ENCODE measurements at places on chromosomes 12 and 14.

- no peak for DNase-seq
Measured at GRCh38 chr12:109613649-109614455, 40.3 kb downstream of the MVK start.

DNA sequence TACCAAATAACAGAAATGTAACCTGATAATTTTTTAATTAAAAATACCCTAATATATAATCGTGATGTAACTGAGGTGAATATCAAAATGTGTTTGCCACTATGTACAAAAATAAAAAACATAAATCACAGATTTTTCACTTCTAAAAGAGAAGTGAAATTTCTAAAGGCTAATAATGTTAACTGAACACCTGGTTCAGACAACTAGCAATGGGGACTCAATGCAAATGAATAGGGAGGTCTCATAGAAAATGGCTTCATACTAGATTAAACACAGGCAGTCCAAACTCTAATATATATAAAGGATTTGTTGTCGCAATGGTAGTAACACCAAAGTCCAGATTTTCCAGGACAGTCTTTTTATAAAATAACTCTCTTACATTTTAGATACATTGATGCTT lies 365.4 kb upstream of the ATP2B1 start:
- DNase-seq = no peak

DNA sequence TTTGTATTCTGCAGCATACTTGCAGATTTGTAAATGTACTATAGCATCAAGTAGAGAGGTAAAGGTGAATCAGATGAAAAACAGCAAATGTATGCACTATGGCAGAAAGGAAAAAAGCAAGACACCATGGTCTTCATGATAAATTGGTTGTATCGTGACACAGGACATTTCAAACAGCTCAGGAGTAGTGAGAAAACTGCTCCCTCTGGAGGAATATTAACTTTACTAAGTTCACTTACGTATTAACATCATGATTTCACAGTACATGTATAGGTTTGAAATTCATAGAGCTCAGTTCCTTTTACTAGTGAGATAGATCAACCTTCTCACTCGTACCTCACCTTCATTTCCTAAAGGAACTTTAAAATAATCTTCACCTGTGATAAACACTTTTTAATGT lies 6.5 kb downstream of the MBIP start:
- no peak for DNase-seq

- DNase-seq = no peak
Measured at GRCh38 chr12:127311720-127312364, 955.1 kb upstream of the TMEM132C start.

GRCh38 chr14:97382616-97383226 lies 585.5 kb downstream of the VRK1 start:
- no peak for DNase-seq

- DNase-seq = no peak
Measured at GRCh38 chr14:31806249-31806648, 245.0 kb downstream of the NUBPL start.

- DNase-seq = no peak
Measured at GRCh38 chr12:1916371-1917171, 1.9 kb downstream of the CACNA2D4 start.

DNA sequence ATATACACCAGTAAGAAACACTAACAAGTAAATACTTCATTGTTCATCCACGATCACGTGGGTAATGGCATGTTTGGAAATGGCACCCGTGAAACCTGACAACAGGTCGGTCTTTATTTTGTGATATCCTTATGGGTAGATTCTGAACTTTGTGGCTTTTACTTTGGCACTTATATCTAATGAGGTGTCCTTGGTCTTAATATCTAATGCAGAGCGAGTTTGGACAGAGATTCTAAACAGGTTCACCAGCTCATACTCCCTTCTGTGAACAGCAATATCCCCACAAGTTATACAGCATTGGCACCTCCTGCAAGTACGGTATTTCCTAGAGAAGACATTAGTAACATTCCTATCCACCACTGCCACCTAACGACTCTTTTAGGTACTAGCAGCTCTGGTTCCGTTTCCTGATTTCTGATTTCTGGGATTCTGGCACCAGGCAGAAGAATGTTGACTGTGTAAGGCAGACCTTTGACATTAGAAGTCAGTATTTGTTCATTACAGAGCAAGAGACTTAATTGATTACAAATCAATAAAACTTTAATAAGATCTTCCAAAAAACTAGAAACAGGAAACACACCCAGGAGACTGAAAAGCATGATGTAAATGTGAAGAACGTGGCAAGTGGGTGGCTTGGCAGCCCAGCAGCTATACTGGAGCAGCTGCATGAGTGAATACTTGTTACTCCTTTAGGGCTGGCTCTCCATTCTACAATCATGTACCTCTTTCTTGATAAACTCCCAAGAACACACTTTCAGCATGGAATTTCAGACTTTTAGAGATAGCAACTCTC lies 2.5 kb downstream of the ANG start:
- DNase-seq = no peak

GRCh38 chr14:69259168-69259526 lies 811 bp upstream of the GALNT16 start:
- DNase-seq = no peak

GRCh38 chr14:100839681-100840111 lies 13.8 kb downstream of the MEG3 start:
- DNase-seq = no peak

DNA sequence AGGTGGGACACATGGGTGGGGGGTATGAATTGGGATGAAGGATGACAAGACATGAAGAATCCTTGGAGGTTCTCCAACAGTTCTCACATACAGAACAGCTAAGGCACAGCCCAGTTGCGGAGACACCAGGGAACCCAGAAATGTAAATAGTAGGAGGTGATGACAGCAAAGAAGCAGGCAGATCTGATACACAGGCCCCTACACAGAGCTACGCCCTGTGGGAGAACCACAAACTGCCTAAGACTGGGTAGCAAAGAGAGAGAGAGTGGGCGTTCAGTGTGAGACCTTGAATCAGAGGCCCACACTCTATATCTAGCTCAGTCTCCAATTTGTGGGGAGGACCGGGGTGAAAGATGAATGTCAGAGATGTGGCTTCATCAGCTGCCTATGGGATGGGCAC lies 9.5 kb upstream of the NUMB start:
- DNase-seq = no peak

Measured in activated CD8-positive, alpha-beta memory T cell treated with anti-CD3 and anti-CD28 coated beads for 1 hour (primary cell).